ENCODE measurements at places on chromosomes 12 and 14. TPM values are rescaled to one million over a fixed set of nuclear protein-coding genes. Genes with fewer than 3 reads are reported as not detected.

Gene MUCL1
- polyA plus RNA-seq: 19.2 TPM

Gene LRTM2
- polyA plus RNA-seq: 0.11 TPM

Gene DPY19L2
- polyA plus RNA-seq: 20.7 TPM

Gene RD3L
- polyA plus RNA-seq: not detected

Gene ADCY4
- 17.6 TPM for polyA plus RNA-seq

DNA sequence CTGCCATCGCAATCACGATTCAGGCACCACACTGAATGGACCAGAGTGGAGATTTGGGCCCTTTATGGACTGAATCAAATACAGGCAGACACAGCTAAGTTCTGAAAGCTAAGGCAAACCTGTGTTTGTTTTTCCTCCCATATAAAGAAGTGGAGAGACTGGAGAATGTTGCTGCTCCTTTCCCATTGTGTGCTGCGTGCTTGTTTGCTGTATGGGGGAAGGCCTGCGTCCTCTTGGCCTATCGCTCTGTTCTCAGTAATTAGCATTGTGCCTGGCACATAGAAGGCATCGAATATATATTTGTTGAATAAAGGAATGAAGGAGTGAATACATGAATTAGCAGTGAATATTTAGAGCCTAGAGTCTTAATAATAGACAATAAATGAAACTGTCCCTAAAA is 12.4 kb downstream of the ST8SIA1 start:
- no peak for DNase-seq

GRCh38 chr14:67263499-67264149 is 22.4 kb downstream of the PALS1 start:
- DNase-seq: no peak

DNA sequence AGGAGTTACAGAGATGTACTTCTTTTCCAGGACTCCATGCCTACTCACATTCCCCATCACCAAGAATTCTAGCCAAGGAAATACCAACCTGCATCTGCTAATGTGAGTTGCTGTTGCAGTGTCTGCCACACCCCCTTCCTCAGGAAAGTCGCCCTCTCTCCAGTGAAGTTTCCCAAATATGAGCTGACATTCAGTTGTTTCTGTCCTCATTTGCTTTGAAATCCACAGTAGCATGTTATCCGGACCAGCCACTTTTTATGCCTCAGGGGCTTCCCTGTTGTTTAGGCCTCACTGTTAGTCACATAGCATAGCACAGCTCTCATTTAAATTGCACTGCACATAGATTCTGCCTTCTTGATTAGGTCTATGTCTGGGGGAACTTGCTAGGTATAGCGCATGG is 212.4 kb downstream of the EGLN3 start:
- DNase-seq: no peak

DNA sequence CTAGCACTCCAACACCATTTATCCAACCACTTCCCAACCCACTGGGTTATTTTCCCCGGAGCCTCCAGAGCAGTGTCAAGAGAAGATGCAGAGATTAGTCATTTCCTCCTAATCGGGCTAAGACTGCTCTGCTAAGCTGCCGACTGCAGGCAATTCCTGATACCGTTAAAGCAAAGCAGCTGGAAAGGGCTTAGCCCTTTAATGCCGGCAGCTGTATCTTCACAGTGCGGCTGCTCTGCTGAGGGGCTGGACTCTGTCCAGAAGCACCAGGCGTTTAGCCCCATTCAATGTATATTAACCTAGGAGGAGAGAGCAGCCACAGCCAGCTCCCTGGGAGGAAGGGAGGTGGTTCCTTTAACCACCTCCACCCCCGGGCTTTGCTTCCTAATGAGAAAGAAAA is 11.1 kb downstream of the AQP6 start:
- no peak for DNase-seq

- DNase-seq: no peak
Measured at GRCh38 chr14:101220921-101221510, 317.5 kb upstream of the RTL1 start.

DNA sequence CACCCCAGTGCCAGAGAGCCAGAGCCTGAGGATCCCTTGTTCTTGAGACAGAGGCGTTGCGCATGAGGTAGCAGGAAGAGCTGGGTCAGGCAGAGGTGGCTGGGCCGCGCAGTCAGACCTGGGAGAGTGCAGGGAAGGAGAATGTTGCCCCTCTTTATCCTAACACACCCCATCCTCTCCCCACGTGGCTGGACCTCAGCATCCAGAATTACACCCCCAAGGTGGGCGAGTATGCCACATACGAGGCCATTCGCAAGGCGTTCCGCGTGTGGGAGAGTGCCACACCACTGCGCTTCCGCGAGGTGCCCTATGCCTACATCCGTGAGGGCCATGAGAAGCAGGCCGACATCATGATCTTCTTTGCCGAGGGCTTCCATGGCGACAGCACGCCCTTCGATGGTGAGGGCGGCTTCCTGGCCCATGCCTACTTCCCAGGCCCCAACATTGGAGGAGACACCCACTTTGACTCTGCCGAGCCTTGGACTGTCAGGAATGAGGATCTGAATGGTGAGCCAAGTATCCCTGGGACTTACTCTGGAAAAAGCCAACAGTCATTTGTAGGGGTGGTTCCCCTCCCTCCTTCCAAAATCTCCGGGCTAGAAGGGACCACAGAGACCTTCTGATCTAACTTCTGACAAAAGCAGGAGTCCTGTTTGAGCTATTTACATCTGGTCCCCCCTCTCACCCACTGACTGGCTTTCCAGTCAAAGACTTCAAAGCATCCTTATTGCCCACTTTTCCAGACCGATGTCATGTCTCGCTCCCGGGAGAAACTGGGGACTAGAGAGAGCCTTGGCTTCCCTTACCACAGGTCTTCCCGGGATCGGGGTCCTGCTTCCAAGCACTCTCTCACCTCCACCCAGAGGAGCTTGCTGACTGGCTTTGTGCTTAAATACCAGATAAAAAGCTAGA is 6.1 kb downstream of the MMP14 start:
- DNase-seq: no peak

- no peak for DNase-seq
Measured at GRCh38 chr12:46187023-46187422, 81.8 kb downstream of the SLC38A1 start.

DNA sequence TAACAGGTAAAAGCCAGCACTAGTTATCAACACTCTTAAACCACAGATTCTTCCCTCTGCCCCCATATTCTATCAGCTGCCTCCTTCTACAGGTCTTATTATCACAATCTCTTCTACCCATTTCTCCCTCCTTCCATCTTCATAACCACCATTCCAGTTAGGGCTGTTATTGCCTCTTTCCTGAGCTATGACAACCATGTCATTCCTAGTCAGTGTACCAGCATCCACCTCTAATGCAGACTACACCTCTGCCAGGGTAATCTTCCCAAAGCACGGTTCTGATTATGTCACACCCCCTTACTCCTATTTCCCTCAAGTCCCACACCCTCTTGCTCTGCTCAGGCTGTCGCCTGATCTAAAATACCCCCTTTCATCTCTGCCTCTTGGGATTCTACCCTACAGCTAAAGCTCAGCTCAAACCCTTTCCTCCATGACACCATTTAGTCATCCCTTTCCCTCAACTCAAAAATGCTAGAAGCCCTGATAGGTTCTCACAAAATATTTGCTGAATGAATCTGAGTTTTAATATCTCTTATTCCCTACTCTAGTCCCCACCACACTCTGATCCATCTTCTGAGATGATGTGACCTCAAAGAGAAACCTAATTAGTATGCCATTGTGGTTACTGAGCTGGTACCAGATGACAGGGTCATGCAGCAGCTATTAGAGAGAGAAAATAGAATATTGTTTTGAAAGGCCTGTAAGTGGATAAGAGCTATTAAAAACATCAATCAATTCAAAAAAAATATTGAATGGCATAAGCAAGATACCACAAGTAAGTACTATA is 11.7 kb downstream of the RACGAP1 start:
- DNase-seq: no peak

DNA sequence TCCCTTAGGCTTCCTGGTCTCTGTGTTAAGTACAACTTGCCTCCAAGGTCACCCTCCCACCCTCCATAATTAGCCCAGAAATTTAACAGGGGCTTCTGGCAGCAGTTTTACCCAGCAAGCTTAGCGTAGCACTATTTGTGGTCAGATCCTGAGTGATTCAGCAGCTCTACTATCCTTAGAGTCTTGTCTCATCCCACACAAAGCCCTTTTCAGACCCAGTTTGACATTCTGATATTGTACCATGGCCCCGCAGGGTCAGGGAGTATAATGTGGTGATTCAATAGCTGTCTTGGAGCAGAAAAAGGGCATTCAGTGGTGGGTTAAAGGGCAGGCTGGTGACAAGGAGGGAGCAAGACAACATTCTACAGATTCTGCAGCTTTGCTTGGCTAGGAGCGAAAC is 153.8 kb upstream of the DDHD1 start:
- no peak for DNase-seq

DNA sequence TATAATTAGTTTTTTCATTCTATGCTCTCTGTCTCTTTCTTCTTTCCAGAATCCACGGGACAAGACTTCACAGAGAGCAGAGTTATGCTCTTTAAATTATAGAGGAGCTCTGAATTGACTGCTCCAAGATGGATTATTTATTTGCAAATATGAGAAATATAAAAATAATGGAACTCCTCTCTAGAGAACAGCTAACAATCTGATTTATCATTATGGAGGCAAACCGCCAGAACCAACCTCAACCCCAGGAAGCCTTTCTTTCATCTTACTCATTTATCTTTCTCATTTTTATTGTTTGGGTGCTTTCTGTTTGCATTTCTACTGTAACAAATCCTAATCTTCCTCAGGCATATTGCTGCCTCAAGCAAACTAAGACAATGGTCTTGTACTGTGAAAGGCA is 216.5 kb downstream of the C12orf50 start:
- DNase-seq: no peak

All from thymus (tissue), 14 donors.